Stimulated activated CD4-positive, alpha-beta T cell treated with anti-CD3 and anti-CD28 coated beads, TNF-alpha, amount 100 ng/mL, for 4 hours (primary cell): ENCODE measurements at places on chromosomes 3 and 15.
A peak's percentile ranks its signal among the peaks of the same experiment; 100 is the strongest.

DNA sequence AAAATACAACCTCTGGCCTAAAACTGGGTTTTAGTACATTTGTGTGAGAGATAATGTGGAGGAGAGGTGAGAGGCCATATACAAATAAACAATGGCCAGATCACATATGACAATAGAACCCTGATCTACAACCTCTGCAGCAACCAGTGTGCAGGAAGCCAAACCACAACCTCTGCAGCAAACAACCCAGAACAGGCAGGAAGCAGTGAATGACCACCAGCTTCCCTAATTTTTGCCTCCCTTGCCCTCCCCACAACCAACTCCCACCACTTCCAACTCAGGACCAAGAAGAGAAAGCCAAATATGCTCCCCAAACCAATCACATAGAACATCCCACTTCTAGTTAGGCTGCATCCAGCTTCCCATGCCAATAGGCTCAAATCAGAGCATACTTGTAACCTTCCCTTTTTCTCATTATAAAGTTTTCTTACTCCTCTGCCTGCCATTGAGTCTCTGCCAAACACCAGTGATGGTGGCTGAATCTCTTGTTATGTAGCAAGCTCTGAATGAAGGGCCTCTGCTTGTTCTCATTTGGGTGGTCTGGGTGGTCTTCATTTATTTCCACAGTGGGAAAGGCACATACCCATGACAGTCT lies 102.6 kb upstream of the GAP43 start:
- DNase-seq, result no peak

- no peak for DNase-seq
These were observed 317.5 kb upstream of the SGO1 start for GRCh38 chr3:20503394-20504082.

DNA sequence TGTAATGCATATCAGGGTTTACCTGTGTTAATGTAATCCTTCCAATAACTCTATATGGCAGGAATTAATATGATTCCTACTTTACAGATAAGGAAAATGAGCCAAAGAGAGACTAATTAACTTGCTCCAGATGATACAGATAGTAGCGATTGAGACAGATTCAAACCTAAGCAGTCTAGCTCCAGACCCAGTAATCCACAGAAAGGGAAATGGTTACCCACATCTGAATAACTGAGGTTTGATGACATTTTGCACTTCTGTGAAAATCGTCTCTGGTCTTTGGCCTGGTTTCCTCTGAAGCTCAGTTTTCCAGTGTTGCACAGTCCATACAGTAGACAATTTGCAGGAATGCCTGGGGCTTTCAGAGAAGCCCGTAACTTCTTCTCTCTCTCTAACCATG lies 177.1 kb upstream of the UMPS start:
- no peak for DNase-seq

GRCh38 chr15:53310709-53311108 lies 448.8 kb downstream of the WDR72 start:
- DNase-seq, result no peak

GRCh38 chr15:100284701-100285100 lies 57.1 kb downstream of the ADAMTS17 start:
- DNase-seq, result no peak

DNA sequence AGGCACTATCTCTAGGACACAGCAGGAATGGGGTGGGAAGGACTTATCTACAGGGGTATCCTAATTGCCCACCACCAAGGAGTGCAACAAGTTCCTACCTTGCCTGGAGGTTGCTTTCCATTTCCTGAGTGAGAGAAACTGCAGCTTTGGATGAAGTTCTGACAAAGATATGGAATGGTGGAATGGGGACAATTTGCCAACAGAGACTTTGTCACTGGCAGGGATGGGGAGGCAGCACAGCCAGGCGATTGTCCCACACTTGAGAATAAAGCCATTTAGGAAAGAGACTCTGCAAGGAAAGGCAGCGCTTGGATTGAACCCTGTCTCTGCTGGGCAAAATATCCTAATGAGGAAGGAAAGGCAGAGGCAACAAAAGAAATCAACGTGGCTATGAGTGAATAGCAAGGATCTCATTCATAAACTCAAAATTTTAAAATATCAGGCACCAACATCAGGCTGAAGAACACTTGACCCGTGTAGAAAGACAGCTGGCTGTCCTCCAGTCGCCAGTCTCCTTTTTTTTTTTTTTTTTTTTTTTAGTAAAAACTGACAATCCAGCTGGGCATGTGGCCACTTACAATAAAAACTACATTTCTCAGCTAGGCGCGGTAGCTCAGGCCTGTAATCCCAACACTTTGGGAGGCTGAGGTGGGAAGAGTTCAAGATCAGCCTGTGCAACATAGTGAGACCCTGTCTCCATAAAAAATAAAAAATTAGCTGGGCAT lies 31.6 kb upstream of the PDE8A start:
- DNase-seq, result no peak

GRCh38 chr3:27670619-27671018 lies 51.5 kb downstream of the EOMES start:
- no peak for DNase-seq

GRCh38 chr15:80437334-80437891 lies 33.2 kb downstream of the ARNT2 start:
- no peak for DNase-seq

DNA sequence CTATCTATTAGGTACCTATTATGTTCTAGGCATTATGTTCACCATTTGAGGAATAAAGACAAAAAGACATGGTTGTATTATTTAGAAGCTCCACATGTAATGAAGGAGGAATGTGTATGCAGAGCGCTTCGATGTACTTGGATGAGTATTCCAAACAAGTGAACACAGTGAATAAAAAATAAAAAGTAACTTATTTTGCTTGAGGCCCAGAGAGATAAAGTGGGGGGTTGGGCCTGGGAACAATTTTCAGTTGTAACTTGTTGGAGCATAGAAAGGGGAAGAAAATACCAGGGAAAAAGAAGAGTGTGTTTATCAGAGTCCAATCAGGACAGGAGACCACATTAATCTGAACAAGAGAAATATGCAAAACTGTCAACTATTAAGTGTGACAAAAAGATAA lies 445.7 kb upstream of the BCHE start:
- no peak for DNase-seq

DNA sequence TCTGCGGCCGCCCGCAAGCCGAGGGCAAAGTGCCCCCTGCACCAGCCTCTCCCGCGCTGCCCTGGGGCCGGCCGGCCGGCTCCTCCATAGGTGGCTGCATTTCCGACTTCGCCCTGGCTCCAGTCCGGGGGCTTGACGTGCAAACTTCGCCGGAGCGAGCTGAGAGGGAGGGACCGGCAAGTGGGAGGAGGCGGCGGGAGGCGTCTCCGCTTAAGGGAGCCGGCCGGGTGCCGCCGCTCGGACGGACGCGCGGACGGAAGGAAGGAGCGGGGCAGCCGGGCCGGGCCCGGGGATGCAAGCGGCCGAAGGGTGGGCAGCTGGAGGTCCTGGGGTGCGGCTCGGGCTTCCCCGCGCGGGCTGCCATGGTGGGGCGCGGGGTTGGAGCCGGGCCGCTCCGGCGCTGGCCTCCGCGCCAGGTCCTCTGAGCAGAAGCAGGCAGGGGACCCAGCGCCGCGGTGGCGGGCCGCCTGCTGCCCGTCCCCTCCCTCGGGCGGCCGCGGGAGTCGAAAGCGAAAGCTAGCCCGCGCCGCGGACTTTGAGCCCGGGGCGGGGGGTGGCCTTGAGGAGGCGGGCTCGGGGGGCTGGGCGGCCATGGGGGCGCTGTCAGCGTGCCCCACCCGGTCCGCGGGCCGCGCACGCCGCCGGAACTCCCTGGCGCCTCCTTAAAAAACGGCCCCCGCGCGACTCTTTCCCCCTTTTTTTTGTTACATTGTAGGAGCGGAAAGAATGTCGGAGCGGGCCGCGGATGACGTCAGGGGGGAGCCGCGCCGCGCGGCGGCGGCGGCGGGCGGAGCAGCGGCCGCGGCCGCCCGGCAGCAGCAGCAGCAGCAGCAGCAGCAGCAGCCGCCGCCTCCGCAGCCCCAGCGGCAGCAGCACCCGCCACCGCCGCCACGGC lies at the start of gene SCAANT1:
TSS of gene SCAANT1 (minus strand) at position 511 of the 895 bp plus-strand sequence.
- DNase-seq, result peak; percentile 72

GRCh38 chr15:29925227-29926082 lies 103.2 kb upstream of the TJP1 start:
- no peak for DNase-seq

GRCh38 chr3:40901298-40901697 lies 298.0 kb upstream of the CTNNB1 start:
- DNase-seq, result no peak

GRCh38 chr15:58486564-58486963 lies 54.8 kb downstream of the LIPC start:
- no peak for DNase-seq

GRCh38 chr3:62132027-62132602 lies 241.2 kb downstream of the FEZF2 start:
- DNase-seq, result no peak

- no peak for DNase-seq
These were observed 67.0 kb downstream of the NOX5 start for GRCh38 chr15:69081310-69082004.

- DNase-seq, result no peak
These were observed 2.8 kb upstream of the UCN2 start for GRCh38 chr3:48566401-48566760.

GRCh38 chr3:134847349-134847748 lies 52.3 kb downstream of the EPHB1 start:
- no peak for DNase-seq

DNA sequence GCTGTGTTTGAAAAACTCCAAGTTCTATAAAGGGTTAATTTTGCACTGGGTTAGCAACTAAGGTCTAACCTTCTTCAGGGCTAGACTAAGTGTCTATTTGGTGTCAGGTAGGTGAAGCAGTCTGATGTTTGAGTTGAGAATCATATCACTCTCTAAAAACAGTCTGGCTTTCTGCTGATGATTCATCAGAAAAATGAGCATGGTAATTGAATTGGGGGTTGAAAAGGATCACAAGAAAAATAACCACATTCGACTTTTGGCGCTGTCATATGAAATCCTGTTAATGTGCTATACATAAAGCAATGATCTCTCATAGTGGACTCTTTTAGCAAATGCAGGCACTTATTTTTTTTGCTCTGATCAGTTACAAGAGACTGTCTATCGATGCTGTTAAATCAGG lies 242.2 kb upstream of the AZI2 start:
- DNase-seq, result no peak

DNA sequence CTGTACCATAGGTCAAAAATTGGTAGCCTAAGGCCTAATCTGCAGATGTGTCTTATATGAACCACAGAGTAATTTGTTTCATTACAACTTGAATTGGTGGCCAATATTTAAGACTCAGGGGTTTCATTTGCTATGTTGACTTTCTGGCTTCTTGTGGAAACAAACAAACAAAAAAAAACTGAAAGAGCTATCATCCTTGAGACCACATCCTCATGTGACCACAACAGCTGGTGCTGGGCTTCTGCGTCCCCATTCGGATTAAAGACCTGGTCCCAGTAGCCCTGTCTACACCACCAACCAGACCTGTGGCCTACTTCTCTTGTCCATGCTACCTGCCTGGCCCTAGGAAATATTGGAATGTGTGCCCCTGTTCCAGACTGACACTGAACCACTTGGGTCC lies 61.7 kb downstream of the STRIT1 start:
- DNase-seq, result no peak

- DNase-seq, result no peak
These were observed 484.4 kb upstream of the TPRG1 start for GRCh38 chr3:188687389-188687788.

GRCh38 chr3:414063-414462 lies 217.5 kb downstream of the CHL1 start:
- no peak for DNase-seq

- no peak for DNase-seq
These were observed 607.7 kb downstream of the PYDC2 start for GRCh38 chr3:192068464-192069254.

- DNase-seq, result no peak
These were observed 127.4 kb upstream of the FEZF2 start for GRCh38 chr3:62500556-62501288.

- DNase-seq, result no peak
These were observed 82.7 kb downstream of the STRIT1 start for GRCh38 chr3:155210736-155211135.

DNA sequence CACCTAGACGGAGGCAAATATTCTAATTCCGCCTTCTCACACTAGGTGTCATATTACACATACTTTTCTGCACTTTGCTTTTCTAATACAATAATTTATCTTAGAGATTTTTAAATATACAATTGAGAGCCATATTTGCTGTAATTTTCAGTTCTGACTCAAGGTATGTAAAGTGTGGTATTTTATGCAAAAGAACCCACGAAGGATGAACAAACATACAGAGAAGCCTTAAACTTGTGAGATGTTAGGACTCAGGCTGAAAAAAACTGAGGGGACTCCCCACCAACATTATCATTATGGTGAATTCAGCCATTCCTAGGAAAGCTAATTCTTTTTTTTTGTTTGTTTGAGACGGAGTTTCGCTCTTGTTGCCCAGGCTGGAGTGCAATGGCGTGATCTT lies 9.6 kb downstream of the ZBTB11 start:
- no peak for DNase-seq

DNA sequence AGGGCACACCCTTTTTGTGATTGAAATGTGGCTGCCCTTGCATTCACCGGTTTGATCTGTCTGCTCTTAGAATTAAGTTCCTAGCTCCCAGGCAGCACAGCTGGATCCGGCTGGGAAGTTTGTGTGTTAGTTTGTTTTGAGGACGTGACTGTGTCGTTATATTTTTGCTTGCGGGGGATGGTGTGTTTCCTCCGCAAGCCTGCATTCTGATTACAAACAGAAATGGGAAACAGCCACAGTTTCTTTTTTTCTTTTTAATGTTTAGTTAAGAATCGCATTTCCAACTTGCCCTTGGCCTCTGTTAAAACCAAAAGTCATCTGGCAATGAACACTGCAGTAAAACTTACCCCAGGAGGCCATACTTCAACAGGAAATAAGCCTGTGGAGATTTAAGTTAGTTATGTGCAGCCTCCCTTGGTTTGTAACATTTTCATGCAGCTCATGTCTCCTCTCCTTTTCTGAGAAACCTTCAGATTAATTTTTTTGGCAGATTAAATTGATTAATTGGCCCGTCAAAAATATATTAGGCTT lies 888 bp downstream of the TMOD3 start:
- no peak for DNase-seq

DNA sequence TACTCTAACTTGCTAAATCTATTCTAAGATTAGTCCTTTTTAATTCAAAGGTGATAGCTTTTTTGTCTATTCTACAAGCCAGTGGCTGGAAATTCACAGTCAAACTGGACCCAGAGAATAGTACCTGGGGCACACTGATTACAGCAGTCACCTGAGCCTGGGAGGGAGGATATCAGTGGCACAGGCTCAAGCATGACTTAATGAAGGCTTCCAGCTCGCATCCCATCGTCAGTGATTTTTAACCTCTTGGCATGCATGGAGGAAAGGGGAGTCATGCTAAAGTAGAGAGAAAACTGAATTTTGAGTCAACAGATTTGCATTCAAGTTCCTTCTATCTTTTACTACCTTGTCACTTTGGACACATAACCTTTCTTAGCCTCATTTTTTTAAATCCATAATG lies 24.8 kb downstream of the GOLIM4 start:
- DNase-seq, result no peak

- no peak for DNase-seq
These were observed 629.6 kb downstream of the PYDC2 start for GRCh38 chr3:192090586-192090985.

DNA sequence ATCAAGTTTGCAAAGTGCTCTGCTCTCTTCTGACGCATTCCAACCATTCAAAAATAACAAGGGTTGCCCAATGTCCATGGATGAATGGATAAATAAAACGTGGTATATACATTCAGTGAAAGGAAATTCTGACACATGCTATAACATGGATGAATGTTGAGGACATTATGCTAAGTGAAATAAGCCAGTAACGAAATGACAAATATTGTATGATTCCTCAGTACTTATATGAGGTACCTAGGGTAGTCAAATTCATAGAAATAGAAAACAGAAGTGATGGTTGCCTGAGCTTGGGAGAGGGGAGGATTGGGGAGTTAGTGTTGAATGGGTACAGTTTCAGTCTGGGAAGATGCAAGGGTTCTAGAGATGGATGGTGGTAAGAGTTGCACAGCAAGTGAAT lies 33.9 kb downstream of the SH3BP5 start:
- DNase-seq, result no peak
